ENCODE measurements at places on chromosomes 4 and X.

DNA sequence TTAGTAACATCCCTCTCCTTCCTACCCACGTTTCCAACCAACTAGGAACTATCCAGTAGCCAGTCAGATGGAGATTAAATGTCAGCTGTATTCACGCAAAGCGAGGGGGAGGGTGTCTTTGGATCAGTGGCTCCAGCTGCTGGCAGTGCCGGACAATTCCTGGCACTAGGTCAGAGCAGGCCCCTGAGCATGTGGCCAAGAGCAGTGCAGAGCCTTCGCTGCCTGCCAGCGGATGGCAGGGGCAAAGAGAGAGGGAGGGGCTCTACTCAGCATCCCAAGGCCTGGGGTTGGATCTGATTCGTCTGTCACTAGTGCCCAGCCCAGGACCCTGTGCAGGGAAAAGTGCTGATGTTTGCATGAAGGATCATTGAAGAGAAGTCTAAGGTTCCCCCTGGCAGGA lies 28.7 kb upstream of the JAKMIP1 start:
- DNase-seq: no peak

DNA sequence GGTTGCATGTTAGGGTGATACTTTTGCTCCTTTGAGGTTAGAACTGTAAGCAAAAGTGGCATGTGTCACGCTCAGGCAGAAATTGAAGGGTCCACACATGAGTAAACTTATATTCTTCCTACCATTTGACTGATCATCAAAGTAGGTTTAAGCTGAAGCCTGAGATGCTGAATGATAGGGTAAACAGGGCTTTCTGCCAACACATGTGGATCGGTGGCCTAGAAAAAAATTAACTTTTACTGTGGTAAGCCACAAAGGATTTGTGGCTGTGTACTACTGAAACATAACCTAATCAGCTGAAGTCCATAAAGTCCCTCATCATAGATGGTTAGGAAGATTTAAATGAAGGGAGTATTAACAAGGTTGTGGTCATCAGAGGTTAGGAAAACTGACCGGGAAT lies 1070.1 kb downstream of the STPG2 start:
- DNase-seq: no peak

DNA sequence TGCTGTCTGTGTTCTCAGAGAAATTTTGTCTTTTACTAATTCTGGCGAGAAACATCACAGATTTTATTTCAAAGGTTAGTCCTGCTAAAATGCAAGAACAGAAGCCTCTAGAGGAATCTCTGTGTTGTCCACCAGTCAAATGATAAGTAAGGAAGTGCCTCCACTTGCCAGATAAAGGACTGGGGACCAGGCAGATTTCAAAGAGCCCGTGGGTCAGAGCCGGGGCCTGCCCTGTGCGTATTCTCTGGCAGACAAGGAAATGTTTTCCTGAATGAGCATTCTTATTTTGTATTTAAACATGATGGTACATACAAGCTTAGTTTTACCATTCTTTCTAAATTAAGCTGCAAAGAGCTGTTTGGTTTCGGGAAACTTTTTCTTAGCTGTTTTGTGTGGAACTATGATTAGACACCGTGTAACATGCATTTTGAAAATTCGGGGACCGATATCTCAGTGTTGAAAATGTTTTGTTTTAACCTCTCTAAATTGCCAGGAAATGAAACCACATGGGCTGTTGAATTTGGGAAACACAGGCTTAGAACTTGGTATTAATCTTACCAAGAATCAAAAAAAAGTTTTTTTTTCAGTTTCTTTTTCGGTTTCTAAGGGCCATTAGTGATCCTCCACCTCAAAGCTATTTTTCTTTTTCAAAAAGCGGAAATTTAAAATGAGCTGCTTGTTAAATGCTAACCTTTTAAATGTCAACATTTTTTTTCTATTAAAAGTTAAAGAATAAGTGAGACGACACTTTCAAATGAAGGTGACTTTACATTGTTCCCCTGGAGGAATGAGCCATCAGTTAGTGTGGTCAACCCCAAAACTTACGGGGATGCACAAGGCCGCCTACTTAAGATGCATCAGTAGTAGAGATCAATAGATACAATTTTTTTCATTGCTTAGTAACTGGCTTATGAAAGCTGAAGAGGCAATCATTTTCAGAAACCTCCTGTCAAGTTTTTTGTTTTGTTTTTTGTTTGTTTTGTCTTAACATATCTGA lies 89.6 kb upstream of the MTM1 start:
- DNase-seq: no peak

GRCh38 chr4:878796-879728 lies 53.1 kb downstream of the GAK start:
- DNase-seq: no peak

DNA sequence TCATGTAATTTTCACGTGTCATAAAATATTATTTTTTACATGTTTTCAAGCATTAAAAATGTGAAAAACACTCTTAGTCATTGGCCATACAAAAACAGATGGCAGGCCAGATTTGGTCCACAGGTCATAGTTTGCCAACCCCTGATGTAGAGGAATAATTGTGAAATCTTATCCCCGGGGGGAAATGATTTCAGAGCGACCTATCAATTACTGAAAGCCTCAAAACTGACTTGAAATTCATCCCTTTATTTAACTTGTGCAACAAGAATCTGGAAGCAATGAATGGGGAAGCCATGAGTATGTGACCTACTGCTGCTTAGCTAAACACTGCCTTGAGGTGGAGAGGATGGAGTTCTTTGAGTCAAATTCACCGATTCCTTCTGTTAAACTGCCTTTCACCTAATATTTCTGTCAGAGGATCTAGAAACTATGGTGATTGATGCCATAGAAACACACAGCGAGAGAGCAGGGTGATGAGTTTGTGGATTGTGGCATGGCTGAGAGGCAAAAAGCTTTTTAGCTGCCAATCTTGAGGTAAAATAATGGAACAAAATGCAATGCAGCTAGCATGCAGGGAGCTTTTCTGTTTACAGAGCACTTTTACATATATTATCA lies 30.3 kb upstream of the BRS3 start:
- DNase-seq: no peak

GRCh38 chr4:112536123-112536522 lies 20.1 kb upstream of the NEUROG2 start:
- DNase-seq: no peak

- no peak for DNase-seq
Measured at GRCh38 chrX:67622053-67622585, 78.3 kb downstream of the AR start.

- no peak for DNase-seq
Measured at GRCh38 chr4:99574530-99575324, at the start of gene MTTP. TSS of gene MTTP (plus strand) at chr4:99574824. CDS start at chr4:99574910, 86 bp downstream.

DNA sequence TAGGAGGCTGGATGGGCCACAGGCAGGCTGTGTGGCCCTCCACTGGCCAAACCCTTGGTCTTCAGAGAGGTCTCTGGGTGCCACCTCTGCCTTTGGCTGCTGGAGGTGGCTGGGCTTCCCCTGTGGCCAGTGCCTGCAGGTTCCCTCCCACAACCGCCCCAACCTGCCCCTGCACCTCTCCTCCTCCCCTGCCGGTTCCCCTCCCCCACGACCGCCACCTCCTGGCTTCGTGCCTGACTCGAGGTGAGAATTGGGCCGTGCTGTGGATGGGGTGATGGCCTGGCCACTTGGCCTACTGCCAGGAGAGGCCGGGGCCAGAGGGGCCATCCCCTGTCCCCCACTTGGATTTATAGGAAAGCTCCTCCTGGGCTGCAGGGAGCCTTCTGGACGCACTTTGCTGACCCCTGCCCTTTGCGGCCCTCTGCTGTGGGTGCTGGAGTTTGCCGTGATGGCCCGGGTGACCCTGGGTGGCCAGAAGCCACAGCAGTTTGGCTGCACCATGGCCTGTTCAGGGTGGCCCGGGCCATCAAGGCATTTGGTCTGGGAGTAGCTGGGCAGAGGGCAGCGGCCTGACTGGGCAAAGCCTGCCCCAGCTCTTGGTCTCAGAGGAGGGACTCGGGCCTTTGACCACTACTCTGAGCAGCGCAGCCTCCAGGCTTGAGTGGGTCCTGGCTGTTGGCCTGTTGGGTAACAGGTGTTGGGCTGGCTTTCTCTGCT lies 3.8 kb downstream of the NAT8L start:
- DNase-seq: no peak

- no peak for DNase-seq
Measured at GRCh38 chr4:34191443-34191842, 2052.9 kb downstream of the ARAP2 start.

GRCh38 chr4:184476695-184477094 lies 2.3 kb upstream of the IRF2 start:
- DNase-seq: no peak

DNA sequence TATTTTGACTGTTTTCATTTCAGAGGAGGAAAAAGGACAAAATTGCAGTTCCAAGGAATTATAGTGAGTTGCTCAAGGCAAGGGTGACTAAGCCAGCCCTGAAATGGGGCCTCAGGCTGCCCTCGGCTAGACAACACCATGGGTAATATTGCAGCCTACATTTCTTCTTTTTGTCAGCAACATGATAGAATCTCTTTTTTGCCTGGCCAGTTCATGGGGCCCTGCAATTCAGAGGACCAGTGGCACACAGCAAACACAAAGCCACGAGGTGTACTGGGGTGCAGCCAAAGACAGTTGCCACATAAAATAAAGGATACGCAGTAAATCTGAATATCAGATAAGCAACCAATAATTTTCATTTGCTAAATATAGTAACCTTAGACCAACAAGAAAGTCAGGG lies 41.8 kb downstream of the RBM47 start:
- DNase-seq: no peak

DNA sequence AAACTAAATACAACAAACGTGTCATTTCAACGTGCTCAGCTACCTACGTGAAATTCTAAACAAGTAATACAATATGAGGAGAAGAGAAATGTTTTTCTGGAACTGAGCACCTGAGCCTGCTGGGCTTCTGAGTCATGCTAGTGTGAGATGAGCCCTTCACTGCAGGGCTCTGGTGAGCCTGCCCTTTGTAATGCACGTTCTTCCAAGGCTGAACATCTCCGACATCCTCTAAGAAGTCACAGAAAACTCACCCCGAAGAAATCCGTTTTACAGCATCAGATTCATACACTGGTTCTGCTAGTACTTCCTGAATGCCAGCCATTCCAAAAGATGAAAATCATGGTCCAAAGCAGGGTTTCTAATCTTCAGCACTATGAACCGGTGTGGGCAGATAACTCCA lies 157.1 kb downstream of the AMELX start:
- DNase-seq: no peak

DNA sequence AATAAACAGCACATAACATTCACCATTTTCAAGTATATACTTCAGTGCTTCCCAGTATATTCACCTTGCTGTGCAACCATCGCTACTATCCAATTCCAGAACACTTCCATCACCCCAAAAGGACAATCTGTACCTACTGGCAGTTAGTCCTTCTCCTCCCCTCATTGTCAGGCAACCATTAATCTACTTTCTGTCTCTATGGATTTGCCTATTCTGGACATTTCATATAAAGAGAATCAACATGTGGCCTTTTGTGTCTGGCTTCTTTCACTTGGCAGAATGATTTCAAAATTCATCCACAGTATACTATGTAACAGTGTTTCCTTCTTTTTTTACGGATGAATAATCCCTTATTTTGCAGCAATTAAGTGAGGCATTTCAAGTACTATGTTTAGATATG lies 189.4 kb downstream of the FBXW7 start:
- no peak for DNase-seq

- DNase-seq: no peak
Measured at GRCh38 chr4:156638925-156639605, 332.5 kb downstream of the PDGFC start.

- DNase-seq: no peak
Measured at GRCh38 chrX:4253092-4253491, 539.6 kb upstream of the PRKX start.

- DNase-seq: no peak
Measured at GRCh38 chr4:114208574-114209151, 229.2 kb upstream of the ARSJ start.

DNA sequence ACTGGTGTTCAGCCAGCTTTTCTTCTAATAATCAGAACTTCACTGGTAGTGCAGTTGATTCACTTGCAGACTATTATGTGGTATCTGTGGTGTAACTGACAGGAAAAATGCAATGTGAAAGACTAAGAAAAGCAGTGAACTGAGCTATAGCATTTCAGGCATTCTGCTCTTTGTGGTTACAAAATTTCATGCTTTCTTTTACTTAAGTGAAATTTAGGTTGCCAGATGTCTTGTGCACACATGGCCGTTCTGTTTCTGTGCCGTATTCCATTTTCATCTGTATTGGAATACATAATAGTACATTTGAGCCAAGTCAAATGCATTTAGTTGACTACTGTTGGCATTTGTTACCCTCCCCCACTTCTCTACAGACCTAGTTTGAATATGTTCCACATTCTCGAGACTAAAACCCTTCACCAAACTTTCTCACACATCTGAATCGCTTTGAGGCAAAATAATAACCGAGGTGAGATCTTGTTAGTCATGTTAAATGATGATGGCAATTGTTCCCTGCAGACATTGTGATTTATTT lies 8.2 kb downstream of the RTL3 start:
- no peak for DNase-seq
